ENCODE measurements at places on chromosomes 7 and 10.

- no peak for DNase-seq
Observed at GRCh38 chr10:130336617-130337304, 200.6 kb downstream of the GLRX3 start.

DNA sequence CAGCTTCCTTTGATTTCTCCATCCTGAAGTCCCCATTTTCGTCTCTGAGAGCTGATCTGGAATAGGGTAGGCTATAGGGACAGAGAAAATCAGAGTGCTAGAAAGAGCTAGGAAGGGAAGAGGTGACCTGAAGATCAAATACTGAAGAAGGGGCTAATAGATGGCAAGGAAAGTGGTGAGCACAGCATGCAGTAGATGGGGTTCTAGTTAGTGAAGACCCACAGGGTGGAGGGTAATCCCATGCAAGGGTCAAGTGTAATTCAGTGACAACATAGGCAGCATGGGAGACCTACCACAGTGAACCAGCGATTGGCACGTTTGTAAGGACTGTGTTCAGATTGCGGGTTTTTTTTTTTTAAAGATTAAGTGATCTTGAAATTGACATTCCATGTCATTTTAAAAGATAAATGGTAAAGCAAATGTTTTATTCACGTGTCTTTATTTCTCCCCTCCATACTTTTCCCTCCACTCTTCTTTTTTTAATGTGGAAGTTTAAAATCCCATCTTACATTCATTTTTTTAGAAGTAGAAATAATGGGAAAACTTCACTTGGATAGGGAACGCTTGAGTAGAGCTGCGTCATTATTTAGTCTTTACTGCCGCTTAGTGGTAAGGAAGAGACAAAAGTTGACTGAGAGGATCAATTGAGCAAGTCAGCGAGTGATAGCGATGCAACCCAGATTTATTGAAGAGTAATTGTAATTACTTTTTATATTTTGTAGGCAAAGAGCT, 21.0 kb upstream of the ABI1 start:
- no peak for DNase-seq

GRCh38 chr7:112886208-112886607, 96.0 kb upstream of the TMEM168 start:
- no peak for DNase-seq

- no peak for DNase-seq
Observed at GRCh38 chr10:69576334-69577011, 3.3 kb upstream of the NEUROG3 start.

DNA sequence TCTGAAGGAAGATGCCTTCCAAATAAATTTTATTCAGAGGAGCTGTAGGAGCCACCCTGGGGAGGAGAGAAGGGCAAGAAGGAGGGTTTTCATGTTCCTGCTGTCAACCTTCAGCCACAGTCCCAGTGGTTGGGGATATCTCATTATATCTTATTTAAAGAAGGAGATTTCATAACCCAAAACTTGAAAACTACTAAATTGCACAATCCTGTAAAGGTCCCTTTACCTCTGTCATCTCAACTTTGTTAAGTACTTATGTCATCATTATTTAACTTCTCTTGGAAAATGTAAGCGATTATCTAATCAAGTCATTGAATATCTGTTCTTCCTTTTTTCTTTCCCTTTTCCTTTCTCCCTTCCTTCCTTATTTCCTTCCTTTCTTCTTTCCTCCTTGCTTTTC, 794.5 kb upstream of the IGFBP3 start:
- no peak for DNase-seq

Measured in stimulated activated CD4-positive, alpha-beta T cell treated with anti-CD3 and anti-CD28 coated beads, Interleukin-1b, Interleukin-23, amount 100 ng/mL, for 1 hour (primary cell).